ENCODE measurements at places on chromosomes 6 and 20.

GRCh38 chr6:6859105-6859504 lies 248.7 kb upstream of the RREB1 start:
- DNase-seq: no peak

DNA sequence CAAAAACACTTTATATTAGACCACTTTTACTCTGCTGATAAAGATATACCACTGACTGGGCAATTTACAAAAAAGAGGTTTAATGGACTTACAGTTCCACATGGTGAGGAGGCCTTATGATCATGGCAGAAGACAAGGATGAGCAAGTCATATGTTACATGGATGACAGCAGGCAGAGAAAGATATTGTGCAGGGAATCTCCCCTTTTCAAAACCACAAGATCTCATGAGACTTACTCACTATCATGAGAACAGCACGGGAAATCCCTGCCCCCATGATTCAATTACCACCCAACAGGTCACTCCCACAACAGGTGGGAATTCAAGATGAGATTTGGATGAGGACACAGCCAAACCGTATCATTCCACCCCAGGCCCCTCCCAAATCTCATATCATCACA lies 1383.8 kb upstream of the MAP3K7 start:
- no peak for DNase-seq

- DNase-seq: no peak
Observed at GRCh38 chr20:59361411-59361810, 61.0 kb downstream of the EDN3 start.

GRCh38 chr6:93433592-93433991 lies 14.2 kb upstream of the EPHA7 start:
- DNase-seq: no peak

GRCh38 chr6:157638779-157639178 lies 184.3 kb upstream of the SNX9 start:
- DNase-seq: no peak
